GM06990 (cell line): ENCODE measurements at places on chromosomes 11 and 22.

DNA sequence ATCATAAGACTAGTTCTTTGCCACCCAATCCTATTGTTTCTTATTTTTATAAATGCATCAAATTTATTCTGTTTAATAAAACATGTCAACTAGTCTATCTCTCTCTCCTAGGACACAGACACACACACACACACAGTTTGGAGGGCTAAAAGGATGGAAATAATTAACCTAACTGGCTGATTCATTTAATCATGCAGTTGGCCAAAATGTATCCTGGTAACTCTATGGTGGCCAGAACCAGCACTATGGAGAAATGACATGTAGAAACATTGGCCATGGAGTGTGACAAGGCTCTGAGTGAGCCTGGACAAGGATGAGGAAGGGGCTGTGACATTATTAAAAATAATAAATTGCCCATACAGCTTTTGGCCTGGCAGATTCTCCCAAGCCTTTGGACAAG lies 64.1 kb downstream of the CLPB start:
- DNase-seq, result no peak

- DNase-seq, result no peak
Observed at GRCh38 chr11:59079086-59079485, 7.0 kb upstream of the GLYATL1B start.

GRCh38 chr22:19122752-19123492 lies 710 bp upstream of the DGCR2 start:
- no peak for DNase-seq

GRCh38 chr11:14519597-14519916 lies 629 bp downstream of the PSMA1 start:
- no peak for DNase-seq

- no peak for DNase-seq
Observed at GRCh38 chr11:10443152-10443551, 11.9 kb upstream of the AMPD3 start.

- DNase-seq, result no peak
Observed at GRCh38 chr22:30044881-30045493, 35.3 kb upstream of the HORMAD2 start.

- no peak for DNase-seq
Observed at GRCh38 chr22:46061501-46062231, 84.7 kb upstream of the WNT7B start.
